ENCODE measurements at places on chromosomes 2 and 18.

GRCh38 chr2:212882626-212883025 lies 268.8 kb downstream of the IKZF2 start:
- no peak for DNase-seq

DNA sequence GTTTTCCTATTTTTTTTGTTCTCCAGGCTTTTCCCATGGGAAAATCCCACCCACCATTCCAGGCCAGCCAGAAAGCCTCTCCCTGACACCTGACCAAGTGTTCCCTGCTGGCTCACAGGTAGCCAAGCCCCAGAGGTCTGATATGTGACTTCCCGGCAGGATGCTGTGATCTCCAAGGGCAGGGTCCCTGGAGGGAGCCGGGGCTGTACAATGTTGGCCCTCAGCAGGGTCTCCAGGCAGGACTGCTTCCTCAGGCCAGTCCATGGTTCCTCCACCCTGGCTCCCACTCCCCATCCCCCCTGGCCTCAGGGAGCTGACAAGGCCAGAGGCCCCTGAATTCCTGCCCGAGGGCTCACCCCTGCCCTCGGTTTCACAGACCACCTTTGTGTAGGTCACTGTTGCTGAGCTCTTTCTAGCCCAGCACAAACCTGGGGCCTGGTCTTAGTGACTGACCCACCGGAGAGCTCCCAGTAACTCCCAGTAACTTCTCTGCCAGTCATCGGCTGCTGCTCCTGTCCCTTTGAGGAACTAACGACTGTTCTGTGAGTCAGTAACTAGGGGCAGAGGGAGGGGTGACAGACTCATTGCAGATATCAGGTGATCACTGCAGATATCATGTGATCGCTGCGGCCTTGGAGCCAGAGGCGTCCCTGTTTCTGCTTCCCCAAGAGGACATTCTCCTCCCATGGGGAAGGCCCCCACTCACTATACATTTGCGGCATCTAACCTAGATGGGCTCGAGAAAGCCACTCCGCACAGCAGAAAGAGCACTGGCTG lies 38.7 kb downstream of the SDC1 start:
- peak; percentile 90 for DNase-seq

- DNase-seq, result no peak
Observed at GRCh38 chr18:34999756-35000289, 41.4 kb upstream of the MAPRE2 start.

GRCh38 chr2:10402062-10402585 lies 46.0 kb downstream of the ODC1 start:
- DNase-seq, result no peak

DNA sequence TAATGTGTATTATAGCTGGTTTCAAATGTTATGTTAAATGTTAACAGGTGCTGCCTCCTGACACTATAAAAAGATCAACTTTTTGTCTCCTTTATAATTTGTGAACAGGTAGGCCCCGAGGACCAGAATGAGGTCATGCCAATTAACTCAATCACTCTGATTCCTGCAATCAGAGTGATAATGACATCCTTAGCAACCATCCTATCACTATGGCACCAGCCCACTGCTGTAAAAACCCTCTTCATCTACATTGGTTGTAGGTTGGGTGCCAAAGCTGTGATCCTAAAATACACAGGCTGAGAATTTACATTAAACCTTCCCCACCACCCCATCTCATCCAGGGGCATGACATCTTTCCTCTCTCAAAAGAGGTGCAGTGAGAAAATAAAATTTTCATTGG lies 103.5 kb downstream of the CPO start:
- DNase-seq, result no peak

GRCh38 chr2:60502144-60502543 lies 51.3 kb downstream of the BCL11A start:
- DNase-seq, result no peak

- DNase-seq, result no peak
Observed at GRCh38 chr18:67735506-67735905, 219.0 kb upstream of the DSEL start.

GRCh38 chr18:23302851-23303527 lies 150.1 kb upstream of the RIOK3 start:
- no peak for DNase-seq

GRCh38 chr18:48834413-48835031 lies 116.2 kb downstream of the SMAD7 start:
- peak; percentile 77 for DNase-seq

- no peak for DNase-seq
Observed at GRCh38 chr2:109511168-109511567, 102.6 kb downstream of the SEPTIN10 start.

GRCh38 chr2:489838-490237 lies 187.4 kb downstream of the TMEM18 start:
- no peak for DNase-seq

GRCh38 chr2:123913143-123913735 lies 111.8 kb upstream of the CNTNAP5 start:
- DNase-seq, result peak; percentile 13

- peak; percentile 41 for DNase-seq
Observed at GRCh38 chr2:52429740-52430139, 1337.9 kb upstream of the CHAC2 start.

DNA sequence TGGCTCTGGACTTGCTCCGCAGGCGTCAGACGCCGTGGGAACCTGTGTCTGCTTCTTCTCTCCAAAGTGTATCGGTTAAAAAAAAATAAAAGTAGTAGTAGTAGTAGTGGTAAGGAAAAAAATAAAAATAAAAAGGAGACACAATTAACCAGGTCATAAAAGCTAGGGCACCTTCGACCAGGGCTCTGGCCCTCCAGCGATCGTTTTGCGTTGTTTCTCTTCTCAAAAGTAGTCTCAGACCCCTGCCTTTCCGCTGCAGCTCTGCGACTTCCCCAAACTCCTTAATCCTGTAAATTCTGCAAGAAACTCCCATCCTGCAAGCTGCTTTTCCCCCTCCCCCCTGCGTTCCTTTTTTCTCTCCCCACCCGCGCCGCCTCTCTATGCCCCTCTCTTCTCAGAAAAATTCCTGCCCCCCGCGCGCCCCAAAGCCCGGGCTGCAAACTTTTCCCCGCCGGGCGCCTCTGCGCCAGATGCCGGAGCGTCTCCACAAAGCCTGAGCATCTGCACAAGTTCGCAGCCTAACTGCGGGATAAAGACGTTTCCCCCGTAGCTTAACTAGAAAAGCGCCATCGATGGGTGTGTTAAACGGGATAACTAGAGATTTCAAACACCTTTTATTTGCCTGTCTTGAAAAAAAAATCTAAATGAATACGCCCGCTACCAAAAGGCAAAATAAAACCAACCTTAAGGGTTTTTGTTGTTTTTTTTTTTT lies 1.8 kb upstream of the SALL3 start:
- no peak for DNase-seq

- DNase-seq, result no peak
Observed at GRCh38 chr2:103977241-103977640, 876.7 kb upstream of the POU3F3 start.

DNA sequence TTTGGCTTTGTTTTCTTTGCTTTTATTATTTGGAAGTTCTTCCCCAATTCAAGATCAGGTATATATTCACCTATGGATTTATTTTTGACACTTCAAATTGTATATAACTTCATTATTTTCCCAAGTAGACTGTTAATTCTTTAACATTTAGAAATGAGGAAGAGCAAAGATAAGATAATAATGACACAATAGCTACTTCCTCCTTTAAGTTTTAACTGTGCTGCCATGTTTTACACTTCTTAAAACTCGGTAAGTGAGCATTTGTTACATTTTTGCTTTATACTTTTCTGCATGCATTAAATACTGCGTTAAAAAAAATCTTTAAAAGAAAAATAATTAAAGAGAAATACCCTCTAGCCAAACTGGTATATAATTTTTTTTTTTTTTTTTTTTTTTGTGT lies 32.5 kb downstream of the SLC66A3 start:
- DNase-seq, result peak; percentile 63

DNA sequence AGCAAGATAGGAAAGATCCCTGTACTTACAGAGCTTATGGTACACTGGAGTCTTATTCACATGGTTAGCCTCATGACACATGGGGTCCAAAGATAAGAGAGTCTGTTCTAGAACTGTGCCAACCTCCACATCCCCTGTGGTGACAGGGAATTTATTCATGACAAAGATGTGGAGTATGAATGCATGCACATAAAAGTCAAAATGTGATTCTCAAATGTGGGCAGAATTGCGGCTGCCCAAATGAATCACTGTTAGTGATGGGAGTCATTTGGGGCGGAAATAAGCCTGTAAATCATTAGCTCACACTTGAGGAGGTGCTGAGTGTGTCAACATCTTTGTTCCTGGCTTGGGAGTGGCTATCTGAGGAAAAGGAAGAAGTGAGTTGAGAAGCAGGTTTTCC lies 560.6 kb downstream of the SLC4A3 start:
- DNase-seq, result no peak

DNA sequence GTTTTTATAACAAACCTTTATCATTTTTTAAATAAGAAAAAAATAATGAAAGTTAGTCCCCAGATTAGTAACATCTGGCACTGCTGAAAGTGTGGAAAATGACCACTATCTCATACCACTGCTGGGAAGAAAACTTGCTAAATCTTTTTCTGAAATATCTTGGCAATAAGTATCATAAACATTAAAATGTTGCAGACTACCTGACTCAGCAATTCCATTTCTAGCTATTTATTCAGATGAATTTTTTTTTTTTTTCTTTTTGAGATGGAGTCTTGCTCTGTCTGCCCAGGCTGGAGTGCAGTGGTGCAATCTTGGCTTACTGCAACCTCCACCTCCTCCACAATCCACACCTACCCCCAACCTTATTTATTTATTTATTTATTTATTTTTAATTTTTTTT lies 35.3 kb upstream of the SOS1 start:
- peak; percentile 37 for DNase-seq

DNA sequence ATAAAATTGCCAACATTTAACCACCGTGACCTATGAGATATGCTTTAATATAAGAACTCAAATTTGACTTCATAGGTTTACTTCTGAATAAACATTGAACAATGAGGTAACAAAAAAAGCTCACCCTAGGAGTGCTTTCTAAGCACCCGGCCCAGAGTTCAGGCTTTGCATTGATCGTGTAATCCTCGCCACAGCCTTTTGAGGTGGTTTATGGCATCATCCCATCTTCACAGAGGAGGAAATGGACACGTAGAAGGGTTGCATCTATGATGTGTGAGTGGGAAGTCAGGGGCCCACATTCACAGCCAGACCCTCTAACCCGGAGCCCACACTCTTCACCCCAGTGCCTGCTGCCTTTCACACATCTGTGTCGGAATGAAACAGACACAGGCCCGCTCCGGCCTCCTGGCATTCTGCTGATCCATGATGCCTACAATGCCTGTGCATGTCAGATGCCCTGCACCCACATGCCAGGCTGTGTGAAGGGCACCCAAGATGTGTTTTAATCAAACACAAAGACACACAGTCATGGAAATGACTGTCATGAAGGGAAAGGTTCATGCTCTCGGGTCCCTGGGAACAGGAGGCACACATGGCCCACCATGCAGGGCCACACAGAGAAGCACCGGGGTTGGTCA lies 48.6 kb upstream of the RPL31 start:
- no peak for DNase-seq

- DNase-seq, result peak; percentile 27
Observed at GRCh38 chr2:103289105-103289725, 527.4 kb downstream of the TMEM182 start.

GRCh38 chr2:139721411-139721995 lies 941.3 kb upstream of the NXPH2 start:
- no peak for DNase-seq

All from OCI-M1 (cell line).